Activated naive CD8-positive, alpha-beta T cell treated with anti-CD3 and anti-CD28 coated beads for 36 hours (primary cell): ENCODE measurements at places on chromosomes 6 and 20.

- peak; percentile 43 for DNase-seq
Observed at GRCh38 chr6:63571361-63572043, 778 bp upstream of the LOC128125822 start.

GRCh38 chr6:108888745-108889144, 40.5 kb downstream of the ARMC2 start:
- DNase-seq: no peak

DNA sequence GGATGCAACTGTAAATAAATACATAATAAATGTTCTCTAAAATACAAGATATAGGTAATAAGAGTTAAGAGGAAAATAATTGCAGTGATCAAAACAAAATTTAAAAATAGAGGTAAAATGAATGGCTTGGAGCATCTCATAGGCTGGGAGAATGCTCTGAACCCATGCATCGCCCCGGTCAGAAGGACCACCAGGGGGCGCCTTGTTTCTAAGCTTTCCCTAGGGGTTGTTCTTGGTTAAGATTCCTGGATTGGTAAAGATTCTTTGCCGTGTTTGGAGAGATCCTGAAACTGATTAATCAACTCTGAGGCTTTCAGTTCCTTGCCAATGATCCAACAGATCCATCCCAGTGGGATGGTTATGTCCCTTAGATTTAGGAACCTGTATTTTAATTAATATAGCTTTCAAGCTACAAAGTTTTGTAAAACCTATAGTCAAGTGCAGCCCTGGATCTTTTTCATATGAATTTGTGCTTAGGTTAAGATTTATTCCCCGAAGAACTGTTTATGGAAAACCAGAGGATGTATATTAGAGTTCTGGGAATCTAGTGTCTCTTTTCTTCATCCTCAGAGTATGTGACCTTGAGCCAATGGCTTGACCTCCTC, 45.3 kb upstream of the PRELID3B start:
- peak; percentile 74 for DNase-seq

- DNase-seq: no peak
Observed at GRCh38 chr6:74626288-74626687, 579.6 kb downstream of the COL12A1 start.

GRCh38 chr6:147137986-147138385, 66.2 kb upstream of the STXBP5 start:
- DNase-seq: no peak

DNA sequence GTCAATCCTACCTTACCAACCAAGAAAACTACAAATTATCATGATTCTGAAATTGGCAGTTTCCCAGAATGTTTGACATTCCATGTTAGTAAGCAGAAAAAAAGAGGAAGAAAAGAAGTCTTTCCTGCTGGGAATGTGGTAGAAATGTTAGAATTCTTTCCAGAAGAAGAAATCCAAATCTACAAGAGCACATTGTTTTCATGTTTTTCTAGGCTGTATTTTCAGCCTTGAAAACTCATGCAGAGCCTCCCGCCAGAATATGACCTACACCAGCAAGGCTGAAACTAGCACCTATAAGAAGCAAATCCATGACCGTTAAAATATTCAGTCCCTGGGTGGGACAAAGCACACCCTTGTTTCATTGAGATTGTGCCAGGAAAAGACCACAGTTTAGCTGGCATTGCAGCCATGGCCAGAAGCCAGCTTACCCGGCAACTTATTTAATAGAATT, 259.4 kb downstream of the GJA1 start:
- no peak for DNase-seq

DNA sequence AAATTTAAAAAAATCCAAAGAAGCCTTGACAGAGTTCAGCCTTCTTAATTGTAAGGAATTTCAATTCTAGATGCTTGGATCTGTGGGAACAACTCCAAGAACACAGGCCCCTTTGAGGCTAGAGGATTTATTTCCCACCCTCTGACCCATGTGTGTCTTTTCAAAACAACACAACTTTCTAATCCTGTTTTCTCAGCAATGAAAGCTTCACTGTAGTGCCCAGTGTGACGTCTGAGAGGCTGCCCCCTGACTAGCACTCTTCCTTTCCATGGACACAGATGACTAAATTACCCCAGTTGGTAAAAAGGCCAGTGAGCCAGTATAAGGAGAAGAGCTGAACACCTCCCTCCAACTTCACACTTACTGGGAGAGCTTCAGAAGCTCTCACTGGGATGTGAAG, 16.5 kb upstream of the CCR6 start:
- DNase-seq: no peak

DNA sequence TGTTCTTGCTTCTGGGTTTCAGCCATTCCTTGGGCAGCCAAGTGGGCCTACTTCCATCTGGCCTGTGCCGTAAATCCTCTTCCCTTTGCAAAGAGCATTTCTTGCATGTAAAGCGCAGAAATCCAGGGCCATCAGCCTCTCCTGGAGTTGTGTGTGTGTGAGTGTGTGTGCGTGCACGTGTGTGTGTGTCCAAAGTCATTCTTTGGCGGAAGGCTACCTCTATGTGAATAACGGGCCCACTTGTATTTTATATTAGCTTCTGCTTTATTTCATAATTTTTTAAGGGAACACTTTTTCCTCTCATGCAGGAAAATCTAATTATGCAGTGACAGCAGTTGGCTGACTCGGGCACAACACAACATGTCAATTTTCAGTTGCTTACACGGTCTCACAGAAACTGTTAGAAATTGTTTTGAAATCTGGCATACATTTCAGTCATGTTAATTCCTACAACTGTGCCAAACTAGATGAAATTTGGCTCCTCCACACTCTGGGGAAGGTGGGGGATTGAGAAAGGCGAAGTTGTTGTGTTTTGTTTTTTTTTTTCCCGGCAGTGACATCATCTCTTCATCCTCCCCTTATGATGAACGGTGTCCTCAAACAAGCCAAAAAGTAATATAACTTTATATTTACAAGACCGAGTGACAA, 223.7 kb upstream of the TSHZ2 start:
- no peak for DNase-seq

- DNase-seq: no peak
Observed at GRCh38 chr6:129646642-129647041, 63.3 kb downstream of the ARHGAP18 start.
